ENCODE measurements at places on chromosomes 12 and 14.

- no peak for DNase-seq
- peaks cover 5% of the 10 kb centered on the region for H3K27me3 ChIP-seq
- peaks cover 26% of the 10 kb centered on the region for H3K4me1 ChIP-seq
- no peaks in the 10 kb centered on the region for H3K36me3 ChIP-seq
Observed at GRCh38 chr14:99741227-99741976, 51.8 kb upstream of the EML1 start.

- peak overlapping the region; percentile 69 for H3K4me3 ChIP-seq
- H3K27ac ChIP-seq = no peak overlapping the region
- 0 out of 2 replicates have a peak, but pooled peaks cover 4% of the 10 kb centered on the region for H3K4me1 ChIP-seq
- DNase-seq = peak; percentile 46
- peaks cover 34% of the 10 kb centered on the region for H3K27me3 ChIP-seq
- H3K36me3 ChIP-seq = peaks cover 2% of the 10 kb centered on the region
Observed at GRCh38 chr12:39144613-39145061, 239.2 kb upstream of the CPNE8 start.

DNA sequence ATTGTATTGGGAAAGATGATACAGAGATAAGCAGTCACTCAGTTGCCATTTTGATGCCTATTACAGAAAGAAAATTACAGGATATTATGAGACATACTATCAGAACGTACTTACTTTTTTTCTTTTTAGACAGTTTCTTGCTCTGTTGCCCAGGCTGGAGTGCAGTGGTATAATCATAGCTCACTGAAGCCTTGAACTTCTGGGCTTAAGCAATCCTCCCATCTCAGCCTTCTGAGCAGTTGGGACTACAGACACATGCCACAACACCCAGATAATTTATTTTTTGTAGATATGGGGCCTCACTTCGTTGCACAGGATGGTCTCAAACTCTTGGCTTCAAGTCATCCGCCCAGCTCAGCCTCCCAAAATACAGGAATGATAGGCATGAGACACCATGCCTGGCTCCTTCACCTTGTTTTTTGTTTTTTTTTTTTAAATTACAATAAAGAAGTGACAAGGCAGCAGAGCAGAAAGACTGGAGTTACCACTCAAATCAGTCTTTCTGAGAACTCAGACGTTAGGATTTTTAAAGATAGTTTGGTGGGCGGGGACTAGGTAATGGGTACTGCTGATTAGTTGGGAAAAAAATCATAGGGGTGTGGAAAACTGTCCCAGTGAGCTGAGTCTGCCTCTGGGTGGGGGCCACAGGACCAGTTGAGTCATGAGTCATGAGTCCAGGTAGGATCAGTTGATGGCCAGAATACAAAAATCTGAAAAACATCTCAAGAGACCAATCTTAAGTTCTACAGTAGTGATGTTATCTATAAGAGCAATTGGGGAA lies 11.5 kb upstream of the CPM start:
- no peak overlapping the region for H3K27ac ChIP-seq
- no peaks in the 10 kb centered on the region for H3K4me1 ChIP-seq

GRCh38 chr12:52929538-52929937 lies 19.4 kb upstream of the KRT18 start:
- no peak overlapping the region for H3K27ac ChIP-seq
- H3K27me3 ChIP-seq = no peaks in the 10 kb centered on the region

DNA sequence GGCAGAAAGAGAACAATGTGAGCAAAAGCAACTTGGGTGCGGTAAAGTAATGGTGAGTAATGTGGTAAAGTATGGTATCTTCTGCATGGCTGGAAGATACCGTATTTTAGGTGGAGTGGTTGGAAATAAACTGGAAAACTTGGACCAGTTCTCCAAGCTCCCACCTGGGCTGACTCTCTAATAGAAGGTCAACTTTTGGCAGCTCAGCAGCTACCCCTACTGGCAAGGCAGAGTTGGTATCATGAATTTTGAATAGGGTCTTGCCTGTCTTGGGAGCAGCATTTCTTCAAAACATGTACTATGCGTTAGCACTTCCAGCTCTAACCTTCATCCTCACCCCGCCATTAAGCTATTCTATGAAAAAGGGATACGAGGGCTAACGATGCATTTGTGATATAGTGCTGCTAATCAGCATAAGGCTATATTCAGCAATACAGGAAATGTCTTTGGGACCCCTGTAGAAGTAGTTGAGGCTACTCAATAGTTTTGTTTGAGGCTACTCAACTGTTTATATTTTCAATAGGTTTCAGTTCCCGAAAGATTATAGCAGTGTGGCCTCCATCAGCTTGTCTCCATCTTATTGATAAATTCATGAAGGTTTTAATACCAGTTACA lies 276.3 kb upstream of the FAR2 start:
- H3K27me3 ChIP-seq = peaks cover 11% of the 10 kb centered on the region
- H3K4me3 ChIP-seq = no peak overlapping the region
- H3K36me3 ChIP-seq = no peaks in the 10 kb centered on the region
- H3K4me1 ChIP-seq = peaks cover 25% of the 10 kb centered on the region
- no peak overlapping the region for H3K27ac ChIP-seq

- H3K4me1 ChIP-seq = peaks cover 19% of the 10 kb centered on the region
- peaks cover 5% of the 10 kb centered on the region for H3K36me3 ChIP-seq
- no peak for DNase-seq
- H3K27me3 ChIP-seq = no peaks in the 10 kb centered on the region
- peak overlapping the region; percentile 22 for H3K27ac ChIP-seq
Observed at GRCh38 chr12:32312049-32312670, 87.2 kb upstream of the FGD4 start.

DNA sequence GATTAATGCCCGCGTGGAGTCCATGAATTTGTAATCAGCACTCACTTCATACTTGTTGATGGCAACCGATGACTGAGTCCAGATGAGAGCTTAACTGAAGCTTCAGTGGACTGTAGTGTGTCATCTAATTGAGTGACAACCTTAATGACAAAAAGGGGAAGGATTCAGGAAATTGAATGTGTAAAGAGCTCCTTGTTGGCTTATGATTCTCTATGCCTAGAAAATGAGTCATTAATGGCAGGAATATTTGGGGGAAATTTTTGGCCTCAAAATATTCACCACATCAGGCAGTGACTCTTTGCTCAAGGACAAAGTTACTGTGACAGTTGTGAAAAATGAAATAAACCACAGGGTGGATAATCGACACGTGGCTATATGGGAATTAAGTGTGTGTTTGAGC lies 55.3 kb upstream of the STON2 start:
- H3K27me3 ChIP-seq = no peaks in the 10 kb centered on the region
- no peak overlapping the region for H3K4me3 ChIP-seq

- no peaks in the 10 kb centered on the region for H3K27me3 ChIP-seq
- H3K4me3 ChIP-seq = no peak overlapping the region
- no peak overlapping the region for H3K27ac ChIP-seq
- no peak for DNase-seq
Observed at GRCh38 chr12:94133964-94134795, 14.2 kb upstream of the PLXNC1 start.

GRCh38 chr12:130706311-130706710 lies 9.8 kb downstream of the RIMBP2 start:
- no peak overlapping the region for H3K4me3 ChIP-seq
- no peaks in the 10 kb centered on the region for H3K36me3 ChIP-seq
- no peak overlapping the region for H3K27ac ChIP-seq
- no peaks in the 10 kb centered on the region for H3K27me3 ChIP-seq
- DNase-seq = no peak

GRCh38 chr12:21350975-21351374 lies 16.3 kb upstream of the SLCO1A2 start:
- H3K4me1 ChIP-seq = peaks cover 27% of the 10 kb centered on the region
- H3K4me3 ChIP-seq = no peak overlapping the region
- H3K36me3 ChIP-seq = no peaks in the 10 kb centered on the region
- H3K27ac ChIP-seq = no peak overlapping the region
- no peaks in the 10 kb centered on the region for H3K27me3 ChIP-seq

- peaks cover 46% of the 10 kb centered on the region for H3K27me3 ChIP-seq
- H3K4me1 ChIP-seq = no peaks in the 10 kb centered on the region
- peaks cover 41% of the 10 kb centered on the region for H3K36me3 ChIP-seq
- no peak for DNase-seq
- no peak overlapping the region for H3K4me3 ChIP-seq
- no peak overlapping the region for H3K27ac ChIP-seq
Observed at GRCh38 chr12:56886319-56886718, 47.9 kb downstream of the SDR9C7 start.

GRCh38 chr12:70876952-70877351 lies 43.6 kb downstream of the PTPRR start:
- no peaks in the 10 kb centered on the region for H3K27me3 ChIP-seq
- H3K4me1 ChIP-seq = no peaks in the 10 kb centered on the region
- H3K4me3 ChIP-seq = no peak overlapping the region
- no peaks in the 10 kb centered on the region for H3K36me3 ChIP-seq
- H3K27ac ChIP-seq = no peak overlapping the region
- DNase-seq = no peak

GRCh38 chr12:114003286-114003685 lies 37.2 kb upstream of the RBM19 start:
- H3K4me3 ChIP-seq = no peak overlapping the region
- no peaks in the 10 kb centered on the region for H3K4me1 ChIP-seq
- DNase-seq = no peak
- no peak overlapping the region for H3K27ac ChIP-seq
- H3K27me3 ChIP-seq = peaks cover 12% of the 10 kb centered on the region

DNA sequence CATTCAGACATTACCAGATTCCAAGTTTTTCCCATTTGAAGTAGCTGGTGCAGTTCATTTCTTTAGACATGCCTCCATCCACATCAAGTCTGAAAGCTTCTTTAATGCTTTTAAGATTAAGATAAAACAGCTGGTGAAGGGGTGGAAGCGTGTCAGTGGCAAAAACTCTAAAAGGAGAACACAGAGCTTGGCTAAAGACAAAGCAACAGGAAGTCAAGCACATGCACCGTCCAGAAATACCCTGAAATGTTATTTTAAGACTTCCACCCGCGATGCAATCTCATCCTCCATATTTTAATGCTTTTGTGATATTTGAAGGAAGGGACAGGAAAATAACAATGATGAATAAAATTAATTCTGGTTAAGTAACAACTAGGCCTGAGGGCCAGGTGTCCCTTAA lies 31.8 kb downstream of the PPM1H start:
- no peak for DNase-seq
- peaks cover 26% of the 10 kb centered on the region for H3K4me1 ChIP-seq
- H3K36me3 ChIP-seq = no peaks in the 10 kb centered on the region
- H3K27me3 ChIP-seq = no peaks in the 10 kb centered on the region
- H3K27ac ChIP-seq = no peak overlapping the region

DNA sequence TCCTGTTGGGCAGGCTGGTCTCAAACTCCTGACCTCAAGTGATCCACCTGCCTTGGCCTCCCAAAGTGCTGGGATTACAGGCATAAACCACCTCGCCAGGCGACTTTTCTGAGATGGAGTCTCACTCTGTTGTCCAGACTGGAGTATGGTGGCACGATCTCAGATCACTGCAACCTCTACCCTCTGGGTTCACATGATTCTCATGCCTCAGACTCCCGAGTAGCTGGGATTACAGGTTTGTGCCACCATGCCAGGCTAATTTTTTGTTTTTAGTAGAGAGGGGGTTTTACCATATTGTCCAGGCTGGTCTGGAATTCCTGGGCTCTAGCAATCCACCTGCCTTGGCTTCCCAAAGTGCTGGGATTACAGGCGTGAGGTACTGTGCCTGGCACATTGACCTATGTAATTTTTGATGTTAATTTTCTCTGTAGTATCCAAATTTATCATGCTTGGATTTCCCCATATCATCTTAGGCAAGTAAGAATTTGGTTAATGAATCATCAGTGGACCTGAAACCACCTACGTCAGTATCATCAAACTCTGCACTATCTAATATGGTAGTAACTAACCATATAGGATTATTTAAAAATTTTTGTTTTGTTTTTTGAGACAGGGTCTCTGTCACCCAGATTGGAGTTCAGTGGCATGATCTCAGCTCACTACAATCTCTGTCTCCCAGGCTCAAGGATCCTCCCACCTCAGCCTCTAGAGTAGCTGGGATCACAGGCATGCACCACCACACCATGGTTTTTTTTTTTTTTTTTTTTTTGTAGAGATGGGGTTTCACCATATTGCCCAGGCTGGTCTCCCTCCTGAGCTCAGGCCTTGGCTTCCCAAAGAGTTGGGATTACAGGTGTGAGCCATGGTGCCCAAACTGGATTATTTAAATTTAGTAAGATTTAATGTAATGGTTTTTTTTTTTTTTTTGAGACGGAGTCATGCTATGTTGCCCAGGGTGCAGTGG lies 11.9 kb upstream of the ATP5F1B start:
- H3K27ac ChIP-seq = no peak overlapping the region
- H3K27me3 ChIP-seq = peaks cover 10% of the 10 kb centered on the region

- H3K4me3 ChIP-seq = no peak overlapping the region
- peaks cover 26% of the 10 kb centered on the region for H3K27me3 ChIP-seq
- H3K27ac ChIP-seq = no peak overlapping the region
- H3K36me3 ChIP-seq = peaks cover 10% of the 10 kb centered on the region
- no peak for DNase-seq
- no peaks in the 10 kb centered on the region for H3K4me1 ChIP-seq
Observed at GRCh38 chr12:105319691-105320209, 10.7 kb upstream of the C12orf75 start.

GRCh38 chr12:3658327-3659163 lies 94.4 kb downstream of the CRACR2A start:
- H3K27ac ChIP-seq = no peak overlapping the region
- H3K4me3 ChIP-seq = no peak overlapping the region
- no peaks in the 10 kb centered on the region for H3K36me3 ChIP-seq
- no peaks in the 10 kb centered on the region for H3K27me3 ChIP-seq
- DNase-seq = peak; percentile 73
- H3K4me1 ChIP-seq = peaks cover 8% of the 10 kb centered on the region

DNA sequence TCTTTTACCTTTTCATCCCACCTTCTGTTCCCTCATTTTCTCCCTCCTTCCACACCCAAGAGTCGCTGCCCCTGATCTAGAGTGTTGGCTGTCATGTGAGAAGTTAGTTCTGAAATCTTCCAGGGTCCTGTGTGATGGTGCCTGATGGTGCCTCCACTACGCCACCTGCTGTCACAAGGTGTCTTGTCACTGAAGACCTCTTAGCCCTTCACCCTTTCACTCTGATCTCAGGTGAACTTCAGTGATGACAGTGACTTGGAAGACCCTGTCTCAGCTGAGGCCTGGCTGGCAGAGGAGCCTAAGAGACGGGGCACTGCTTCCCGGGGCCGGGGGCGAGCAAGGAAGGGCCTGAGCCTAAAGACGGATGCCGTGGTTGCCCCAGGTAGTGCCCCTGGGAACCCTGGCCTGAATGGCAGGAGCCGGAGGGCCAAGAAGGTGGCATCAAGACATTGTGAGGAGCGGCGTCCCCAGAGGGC lies 7.6 kb upstream of the PFDN5 start:
- H3K27ac ChIP-seq = peak overlapping the region; percentile 25
- H3K36me3 ChIP-seq = peaks cover 60% of the 10 kb centered on the region
- no peak overlapping the region for H3K4me3 ChIP-seq
- H3K4me1 ChIP-seq = no peaks in the 10 kb centered on the region

DNA sequence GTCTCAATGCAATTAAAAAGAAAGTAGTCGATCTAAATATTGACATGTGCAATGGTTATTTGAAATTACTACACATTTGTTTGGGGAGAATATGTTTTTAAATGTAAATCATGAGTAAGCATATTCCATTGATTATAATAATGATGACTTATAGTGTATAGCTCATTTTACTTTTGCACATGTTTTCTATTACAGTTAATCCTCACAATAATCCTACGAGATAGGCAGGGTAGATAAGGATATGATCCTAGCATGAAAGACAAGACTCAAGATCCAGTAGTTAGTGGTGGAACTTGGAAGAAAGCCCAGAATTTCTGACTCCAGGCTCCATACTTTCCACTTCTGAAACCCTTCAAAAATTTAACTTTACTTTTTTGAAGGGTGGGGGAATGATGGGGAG lies 94.0 kb downstream of the NAV3 start:
- no peaks in the 10 kb centered on the region for H3K27me3 ChIP-seq
- no peak for DNase-seq
- no peaks in the 10 kb centered on the region for H3K36me3 ChIP-seq
- peaks cover 21% of the 10 kb centered on the region for H3K4me1 ChIP-seq
- no peak overlapping the region for H3K4me3 ChIP-seq

GRCh38 chr14:75204116-75204515 lies 27.7 kb upstream of the TMED10 start:
- no peak for DNase-seq
- H3K4me3 ChIP-seq = no peak overlapping the region
- no peaks in the 10 kb centered on the region for H3K36me3 ChIP-seq
- H3K27me3 ChIP-seq = no peaks in the 10 kb centered on the region
- no peak overlapping the region for H3K27ac ChIP-seq
